ENCODE measurements at places on chromosomes 16 and 17.

DNA sequence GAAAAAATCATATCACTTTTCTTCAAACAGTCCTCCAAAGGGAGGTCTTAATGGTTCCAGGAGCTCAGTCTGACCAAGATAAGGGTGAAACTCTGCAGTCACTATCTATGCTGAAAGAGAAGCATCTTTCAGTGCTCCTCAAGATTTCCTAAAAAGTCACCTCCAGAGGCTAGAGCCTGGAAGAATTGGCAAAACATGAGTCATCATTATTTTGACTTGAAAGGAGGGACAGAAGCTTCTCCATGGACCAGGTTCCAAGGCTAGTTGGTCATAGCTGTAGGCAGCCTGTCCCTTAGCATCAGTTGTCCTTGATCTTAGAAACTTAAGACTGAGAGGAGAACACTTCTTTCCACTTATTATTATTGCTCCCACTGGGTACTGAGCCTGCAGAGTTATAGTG lies 219.0 kb upstream of the ASIC2 start:
- no peak for DNase-seq

DNA sequence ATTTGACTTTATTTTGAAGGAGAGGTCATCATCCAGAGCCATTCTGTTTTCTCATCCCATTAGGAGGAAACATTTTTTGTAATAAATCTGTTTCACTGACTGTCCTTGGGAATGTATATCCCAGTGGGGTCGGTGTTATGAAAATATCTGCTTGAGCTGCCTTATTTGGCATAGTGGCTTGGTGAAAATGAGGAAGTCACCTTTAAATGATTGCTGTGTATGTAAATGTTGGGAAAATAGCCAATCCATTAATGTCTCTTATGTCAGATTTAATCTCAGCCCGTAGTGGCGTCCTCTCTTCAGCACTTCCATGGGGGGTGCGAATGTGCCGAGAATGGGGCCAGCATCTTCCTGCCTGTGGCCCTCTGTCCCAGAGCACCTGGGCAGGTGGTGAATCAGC lies 57.6 kb downstream of the BANP start:
- DNase-seq = no peak

- DNase-seq = no peak
Measured at GRCh38 chr17:13626703-13627102, 25.0 kb upstream of the HS3ST3A1 start.

GRCh38 chr16:84986879-84987278 lies 24.5 kb downstream of the ZDHHC7 start:
- no peak for DNase-seq

GRCh38 chr17:75774471-75774990 lies 9.5 kb upstream of the GALK1 start:
- no peak for DNase-seq

- no peak for DNase-seq
Measured at GRCh38 chr17:40984226-40984625, at the start of gene KRT40. KRT40 (minus strand) TSS chr17:40984326; CDS start chr17:40984273, 53 bp downstream.

GRCh38 chr16:68734782-68735181 lies 2.3 kb upstream of the CDH1 start:
- no peak for DNase-seq

DNA sequence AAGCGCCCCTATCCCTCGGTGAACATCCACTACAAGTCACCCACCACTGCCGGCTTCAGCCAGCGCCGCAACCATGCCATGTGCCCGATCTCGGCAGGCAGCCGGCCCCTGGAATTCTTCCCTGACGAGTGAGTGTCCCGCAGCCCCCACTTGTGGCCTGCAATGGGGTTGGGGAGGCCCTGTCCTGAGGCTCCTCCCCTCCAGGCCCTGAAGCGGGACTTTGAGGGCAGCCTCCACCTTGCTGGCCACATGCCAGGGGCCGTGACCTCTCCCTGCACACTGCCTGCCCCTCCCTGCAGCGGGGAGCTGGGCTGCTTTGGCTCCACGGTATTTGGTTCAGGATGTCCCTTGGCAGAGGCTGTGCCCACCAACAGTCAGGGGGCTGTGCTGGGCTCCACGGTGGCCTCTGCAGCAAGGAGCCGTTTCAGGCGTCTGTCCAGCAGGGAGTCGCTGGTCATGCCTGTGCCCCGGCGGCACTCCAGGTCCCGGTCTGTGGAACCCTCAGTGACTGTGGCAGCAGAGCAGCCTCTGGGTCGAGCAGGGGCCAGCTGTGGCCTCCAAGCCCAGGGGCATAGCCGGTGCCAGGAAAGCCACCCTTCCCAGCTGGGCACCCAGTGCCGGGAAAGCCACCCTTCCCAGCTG lies 8.3 kb downstream of the NME3 start:
- no peak for DNase-seq

- no peak for DNase-seq
Measured at GRCh38 chr16:85202051-85202601, 89.9 kb upstream of the CIBAR2 start.

GRCh38 chr16:22694887-22695382 lies 119.0 kb upstream of the HS3ST2 start:
- DNase-seq = no peak

DNA sequence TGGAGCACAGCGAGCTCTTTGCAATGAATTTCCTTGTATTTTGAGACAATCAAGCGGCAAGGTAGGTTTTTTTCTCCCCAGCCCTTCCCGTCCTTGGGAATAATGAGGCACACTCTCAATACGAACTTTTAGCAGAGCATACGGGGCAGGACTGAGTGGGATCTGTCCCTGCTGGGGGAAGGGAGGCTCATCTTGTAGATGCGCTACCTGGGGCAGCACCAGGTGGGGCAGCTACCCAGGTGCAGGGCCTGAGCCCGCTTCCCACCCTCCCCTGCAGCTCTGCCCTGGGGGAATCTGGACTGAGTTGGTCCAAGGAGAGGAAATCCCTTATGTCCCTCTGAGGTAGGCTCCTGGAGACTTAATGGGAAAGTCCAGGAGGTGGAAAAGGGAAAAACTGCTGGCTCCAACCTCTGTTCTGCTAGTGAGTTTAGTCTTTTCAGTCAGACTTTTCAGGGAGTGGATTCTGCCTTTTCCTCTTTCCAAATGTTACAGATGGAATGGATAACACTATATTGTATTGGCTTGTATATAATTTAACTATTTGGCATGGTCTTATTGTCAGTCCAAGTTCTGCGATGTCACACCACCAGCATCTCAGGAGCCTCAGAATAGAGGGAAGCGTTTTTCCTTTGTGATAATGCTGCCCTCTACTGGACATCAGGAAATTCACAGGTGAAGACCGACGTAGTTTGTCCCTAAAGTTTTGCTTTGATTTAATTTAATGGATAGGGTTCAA lies 9.6 kb upstream of the CES1 start:
- peak; percentile 35 for DNase-seq

DNA sequence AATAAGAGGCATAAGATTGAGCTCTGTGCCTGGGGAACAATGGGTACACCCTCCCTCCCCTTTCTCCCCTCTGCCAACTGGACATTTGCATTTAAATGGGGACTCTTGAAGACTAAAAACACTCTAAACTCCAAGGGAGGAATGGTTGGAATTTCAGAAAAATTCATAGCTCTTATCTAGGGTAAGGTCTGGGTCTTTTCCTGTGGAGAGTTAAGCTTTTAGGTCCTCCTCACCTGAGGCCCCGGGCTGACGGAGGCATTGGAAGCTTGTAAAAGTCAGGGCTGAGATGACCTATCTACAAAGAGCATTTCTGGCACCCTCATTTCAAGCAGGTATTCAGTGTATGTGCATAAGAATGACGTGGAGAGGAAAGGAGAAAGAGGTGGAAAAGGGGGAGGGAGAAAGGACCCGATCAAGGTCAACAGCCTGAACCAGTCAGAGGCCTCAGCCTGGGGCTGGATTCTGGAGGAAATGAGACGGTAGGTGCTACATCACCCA lies 78.0 kb downstream of the RAP1GAP2 start:
- DNase-seq = no peak

DNA sequence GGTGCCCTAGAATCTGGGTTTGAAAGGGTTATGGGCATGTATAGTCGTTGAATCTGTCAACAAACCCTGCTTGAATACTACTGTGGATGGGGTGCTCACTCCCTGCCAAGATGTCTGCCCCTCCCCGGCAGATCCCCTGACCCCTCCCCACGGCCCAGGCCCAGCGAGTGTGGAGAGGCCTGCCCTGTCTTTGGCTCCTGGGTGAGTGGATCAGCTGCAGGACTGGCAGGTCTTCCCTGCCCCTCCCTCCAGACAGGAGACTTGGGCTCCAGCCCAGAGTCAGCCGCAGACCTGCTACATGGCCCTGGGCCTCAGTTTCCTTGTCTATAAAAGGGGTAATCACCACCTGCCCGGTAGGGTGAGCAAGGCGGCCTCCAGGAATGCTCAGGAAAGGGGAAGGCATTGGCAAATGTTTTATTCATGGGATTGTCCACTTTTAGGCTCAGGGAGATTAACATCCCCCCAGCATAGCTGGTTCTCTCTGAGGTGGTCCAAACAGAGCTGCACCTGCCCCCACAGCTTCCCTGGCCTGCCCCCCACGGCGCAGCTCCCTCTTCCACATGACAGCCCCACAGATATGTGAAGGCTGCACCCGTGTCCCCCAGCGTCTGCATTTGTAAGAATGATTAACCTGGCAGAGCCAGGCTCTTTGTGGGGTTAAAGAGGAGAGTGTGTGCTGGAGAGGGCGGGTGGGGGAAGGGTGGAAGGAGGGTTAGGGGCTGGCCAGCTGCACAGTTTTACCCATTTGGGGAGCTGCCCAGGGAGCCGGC lies 18.5 kb upstream of the SPNS2 start:
- no peak for DNase-seq

DNA sequence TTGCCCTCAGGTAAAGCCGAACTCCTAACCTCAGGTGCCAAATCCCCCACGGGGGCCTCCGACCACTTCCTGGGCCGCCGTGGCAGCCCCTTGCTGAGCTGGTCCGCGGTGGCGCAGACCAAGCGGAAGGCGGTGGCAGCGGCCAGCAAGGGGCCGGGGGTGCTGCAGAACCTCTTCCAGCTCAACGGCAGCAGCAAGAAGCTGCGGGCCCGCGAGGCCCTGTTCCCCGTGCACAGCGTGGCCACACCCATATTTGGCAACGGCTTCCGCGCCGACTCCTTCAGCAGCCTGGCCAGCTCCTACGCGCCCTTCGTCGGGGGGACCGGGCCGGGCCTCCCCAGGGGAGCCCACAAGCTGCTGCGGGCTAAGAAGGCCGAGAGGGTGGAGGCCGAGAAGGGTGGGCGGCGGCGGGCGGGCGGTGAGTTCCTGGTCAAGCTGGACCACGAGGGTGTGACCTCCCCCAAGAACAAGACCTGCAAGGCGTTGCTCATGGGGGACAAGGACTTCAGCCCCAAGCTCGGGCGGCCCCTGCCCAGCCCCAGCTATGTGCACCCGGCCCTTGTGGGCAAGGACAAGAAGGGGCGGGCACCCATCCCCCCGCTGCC lies 51.6 kb downstream of the ACTG1 start:
- no peak for DNase-seq

DNA sequence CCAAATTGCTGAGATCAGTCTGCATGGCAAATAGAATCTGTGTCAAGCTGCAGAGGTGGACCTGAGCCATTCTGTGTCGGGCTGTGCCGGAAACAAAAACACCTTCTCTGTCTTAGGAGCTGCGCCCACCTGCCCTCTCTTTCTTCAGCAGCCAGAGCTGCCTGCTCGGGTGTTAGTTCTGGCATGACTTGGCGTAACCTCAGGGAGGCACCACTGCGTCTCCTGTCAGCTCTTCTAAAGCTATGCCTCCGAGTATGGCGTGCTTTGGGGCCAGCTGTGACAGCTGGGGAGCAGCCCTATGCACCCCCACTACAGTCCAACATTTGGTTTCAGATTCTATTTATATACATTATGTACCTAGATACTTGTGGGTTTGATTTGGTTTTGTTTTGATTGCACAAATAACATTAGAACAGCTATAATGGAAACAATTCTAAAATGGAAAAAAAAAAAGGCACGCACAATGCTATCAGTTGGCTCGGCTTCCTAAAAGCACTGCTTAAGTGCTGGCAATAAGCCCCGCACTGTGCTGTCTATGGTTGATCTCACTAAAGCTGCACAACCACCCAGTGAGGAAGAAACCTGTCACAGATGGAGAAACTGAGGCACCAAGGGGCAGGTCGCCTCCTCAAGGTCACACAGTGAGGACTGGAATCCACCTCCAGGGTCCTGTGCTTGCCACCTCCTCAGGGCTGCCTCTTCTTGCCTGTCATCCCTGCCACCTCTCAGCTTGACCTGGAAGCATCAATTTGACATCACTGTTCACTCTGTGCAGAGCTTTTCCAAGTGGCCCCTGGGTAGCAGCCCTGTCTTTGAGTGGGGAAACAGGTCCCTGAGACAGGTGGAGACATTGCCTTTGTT lies 18.7 kb upstream of the ADGRG1 start:
- no peak for DNase-seq

DNA sequence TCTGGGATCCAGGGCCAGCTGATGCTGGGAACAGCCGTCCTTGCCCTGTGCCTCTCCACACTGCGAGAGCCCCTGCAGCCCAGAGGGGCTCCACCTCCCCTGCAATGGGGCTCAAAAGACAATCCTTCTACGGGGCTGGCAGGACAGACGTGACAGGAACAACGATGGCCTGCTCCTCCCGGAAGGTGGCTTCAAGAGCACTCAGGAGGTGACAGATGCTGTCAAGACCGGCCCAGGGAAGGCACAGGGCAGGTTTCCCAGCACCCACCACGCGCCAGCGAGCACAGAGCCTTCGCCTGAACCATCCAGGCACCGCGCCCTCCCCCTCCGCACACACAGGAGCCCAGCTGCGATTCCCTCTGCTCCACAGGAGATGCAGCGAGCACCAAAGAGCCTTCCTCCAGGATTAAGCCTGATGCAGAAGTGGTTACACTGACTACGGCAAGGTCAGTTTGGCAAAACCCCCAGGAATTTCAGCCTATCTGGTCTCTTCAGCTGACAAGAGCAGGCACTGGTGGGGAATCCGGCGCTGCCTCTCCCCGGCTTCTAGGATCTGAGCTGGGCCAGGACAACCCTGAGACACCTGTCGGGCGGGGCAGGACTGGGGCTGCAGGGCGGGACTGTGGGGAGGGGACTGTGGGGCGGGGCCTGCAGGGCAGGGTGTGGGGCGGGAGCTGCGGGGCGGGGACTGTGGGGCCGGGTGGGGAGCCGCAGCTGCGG lies 103.4 kb downstream of the ZNF778 start:
- no peak for DNase-seq

DNA sequence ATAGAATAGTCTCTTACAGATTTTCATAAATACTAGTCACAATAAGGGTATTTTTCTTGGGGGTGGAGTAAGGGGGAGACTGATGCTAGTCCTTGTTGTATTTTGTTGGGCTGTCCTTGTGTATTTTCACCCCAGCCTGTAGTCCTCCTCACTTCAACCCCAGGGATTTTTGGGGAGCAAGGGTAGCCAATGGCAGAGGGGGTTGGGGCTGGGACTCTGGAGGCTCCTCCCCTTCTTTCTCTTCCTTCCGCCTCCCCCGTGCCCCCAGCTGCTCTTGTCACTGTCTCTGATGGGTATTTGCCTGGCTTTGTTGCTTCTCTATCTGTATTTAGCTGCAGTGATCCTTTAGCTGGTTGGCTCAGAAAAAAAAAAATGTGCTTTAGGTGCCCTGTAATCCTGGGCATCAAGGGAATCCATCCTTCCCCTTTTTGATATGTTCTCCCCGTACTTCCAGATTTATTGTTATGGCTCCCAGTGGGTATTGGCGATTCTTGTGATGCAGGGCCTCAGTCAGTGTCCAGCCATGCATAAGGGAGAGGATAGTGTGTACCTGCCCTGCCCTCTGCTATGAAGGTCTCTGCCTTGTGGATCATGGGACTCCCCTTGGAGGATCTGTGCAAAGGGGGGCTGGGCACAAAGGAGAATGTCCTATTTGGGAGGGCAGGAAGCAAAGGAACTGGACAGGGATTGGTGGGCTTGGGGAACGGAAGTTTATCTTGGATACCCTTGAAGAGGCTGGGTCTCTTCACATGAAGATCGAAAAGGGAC lies 16.5 kb downstream of the SNF8 start:
- no peak for DNase-seq
